ENCODE measurements at places on chromosomes 6 and 20. TPM values are rescaled to one million over a fixed set of nuclear protein-coding genes. Genes with fewer than 3 reads are reported as not detected.

The OOEP gene
- not detected for total RNA-seq

The EYS gene
- total RNA-seq, result under 0.01 TPM

The CNBD2 gene
- 1.8 TPM for total RNA-seq

The BEND6 gene
- total RNA-seq, result 14.5 TPM

The IL17A gene
- not detected for total RNA-seq

The DEFB132 gene
- total RNA-seq, result not detected

The SYCP2 gene
- 0.99 TPM for total RNA-seq

The PRSS35 gene
- 1.6 TPM for total RNA-seq

The CD24 gene
- total RNA-seq, result 0.26 TPM

The CRYBG1 gene
- 5.5 TPM for total RNA-seq

The TRAM2 gene
- total RNA-seq, result 157 TPM

The FHL5 gene
- not detected for total RNA-seq

The KIF25 gene
- not detected for total RNA-seq

The HLA-DQB1 gene
- not detected for total RNA-seq

The NRSN2 gene
- 13.3 TPM for total RNA-seq

The AK9 gene
- 8.5 TPM for total RNA-seq

The FAM83C gene
- not detected for total RNA-seq

The EFHC1 gene
- 40.8 TPM for total RNA-seq

The ALDH8A1 gene
- total RNA-seq, result 0.92 TPM

The PAK5 gene
- total RNA-seq, result not detected

The MUC21 gene
- total RNA-seq, result not detected

The TSBP1 gene
- total RNA-seq, result not detected

The RSPO4 gene
- total RNA-seq, result not detected

The GPR6 gene
- not detected for total RNA-seq

The OR2H2 gene
- total RNA-seq, result not detected

The NKX2-2 gene
- not detected for total RNA-seq

The DLL1 gene
- total RNA-seq, result 1.3 TPM

The EPPIN gene
- total RNA-seq, result not detected

The MOG gene
- total RNA-seq, result not detected

The LY6G5B gene
- 2.0 TPM for total RNA-seq

The MAFB gene
- 0.99 TPM for total RNA-seq

The PRKN gene
- 4.2 TPM for total RNA-seq

The ASIP gene
- total RNA-seq, result not detected

The NR2E1 gene
- not detected for total RNA-seq

The MAPK13 gene
- total RNA-seq, result 2.8 TPM

The CPXM1 gene
- total RNA-seq, result under 0.01 TPM

The RNF39 gene
- total RNA-seq, result not detected

The E2F1 gene
- total RNA-seq, result 14.1 TPM

The C6orf163 gene
- 2.1 TPM for total RNA-seq

The CGA gene
- total RNA-seq, result not detected

The ACSS2 gene
- 42.0 TPM for total RNA-seq

The LY6G6D gene
- not detected for total RNA-seq

The TMEM200A gene
- 102 TPM for total RNA-seq

The PBOV1 gene
- total RNA-seq, result not detected

The CNR1 gene
- 1.3 TPM for total RNA-seq

The HDGFL1 gene
- not detected for total RNA-seq

The VGLL2 gene
- not detected for total RNA-seq

The ECT2L gene
- under 0.01 TPM for total RNA-seq

The FOXQ1 gene
- 0.06 TPM for total RNA-seq

The C6orf52 gene
- 0.66 TPM for total RNA-seq
